ENCODE measurements at places on chromosomes 5 and 9. TPM values are rescaled to one million over a fixed set of nuclear protein-coding genes. Genes with fewer than 3 reads are reported as not detected.

The PDGFRB gene
- 69.6 TPM for total RNA-seq

The F2R gene
- total RNA-seq: 15.4 TPM

The CEL gene
- total RNA-seq: 0.46 TPM

The PWWP2A gene
- total RNA-seq: 22.0 TPM

The OGN gene
- 0.59 TPM for total RNA-seq

The RLN2 gene
- total RNA-seq: not detected

The DRD1 gene
- total RNA-seq: not detected

The NME5 gene
- 2.0 TPM for total RNA-seq

The ANKRD55 gene
- total RNA-seq: under 0.01 TPM

The TMEM252 gene
- not detected for total RNA-seq

The SLC35A4 gene
- total RNA-seq: 13.1 TPM
